AG08396 (cell line): ENCODE measurements at places on chromosomes 5 and 9.

DNA sequence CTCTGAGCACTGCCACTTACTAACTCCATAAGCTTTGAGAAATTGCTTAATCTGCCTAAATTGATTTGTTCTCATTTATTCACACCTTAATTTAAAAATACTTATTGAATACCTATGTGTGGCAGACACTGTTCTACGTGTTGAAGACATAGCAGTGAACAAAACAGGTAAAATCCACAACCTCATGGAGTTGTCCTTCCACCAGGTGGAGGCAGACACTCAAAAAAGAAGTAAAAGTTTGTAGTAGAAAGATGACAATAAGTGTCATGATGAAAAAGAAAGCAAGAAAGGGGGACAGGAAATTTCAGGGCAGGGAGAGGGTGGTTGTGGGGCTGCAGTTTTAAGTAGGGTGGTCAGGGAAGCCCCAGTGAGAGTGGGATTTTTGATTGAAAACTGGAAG, 94.9 kb downstream of the SREK1 start:
- DNase-seq = no peak

- DNase-seq = no peak
Measured at GRCh38 chr5:37830348-37830747, 9.5 kb downstream of the GDNF start.

DNA sequence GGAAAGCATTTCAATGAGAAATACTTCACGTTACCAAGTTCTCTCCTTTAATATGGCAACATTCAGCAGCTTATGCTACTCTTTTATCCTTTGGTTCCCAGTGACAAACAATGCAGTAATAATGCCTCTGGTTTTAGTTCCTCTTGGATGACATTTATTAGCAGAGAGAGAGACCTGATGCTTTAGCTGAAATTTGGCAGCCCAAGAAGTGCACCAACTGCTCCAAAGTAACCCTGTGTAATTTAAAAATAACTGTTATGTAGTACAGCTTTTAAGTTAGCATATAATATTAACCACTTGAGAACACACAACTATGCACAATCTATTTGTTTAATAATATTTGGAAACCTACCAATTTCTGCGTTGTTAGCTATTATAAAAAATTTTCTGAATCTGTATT, 21.8 kb downstream of the PANK3 start:
- DNase-seq = no peak

GRCh38 chr5:127429928-127430327, 87.5 kb upstream of the PRRC1 start:
- no peak for DNase-seq
